NCI-H2081 treated with DMSO at 0.1 percent for 48 hours (cell line): ENCODE measurements at places on chromosomes 16 and 17.

GRCh38 chr17:68694791-68695485 is 93.8 kb upstream of the FAM20A start:
- DNase-seq: no peak

- DNase-seq: no peak
Observed at GRCh38 chr17:53662608-53663007, 160.1 kb upstream of the KIF2B start.

DNA sequence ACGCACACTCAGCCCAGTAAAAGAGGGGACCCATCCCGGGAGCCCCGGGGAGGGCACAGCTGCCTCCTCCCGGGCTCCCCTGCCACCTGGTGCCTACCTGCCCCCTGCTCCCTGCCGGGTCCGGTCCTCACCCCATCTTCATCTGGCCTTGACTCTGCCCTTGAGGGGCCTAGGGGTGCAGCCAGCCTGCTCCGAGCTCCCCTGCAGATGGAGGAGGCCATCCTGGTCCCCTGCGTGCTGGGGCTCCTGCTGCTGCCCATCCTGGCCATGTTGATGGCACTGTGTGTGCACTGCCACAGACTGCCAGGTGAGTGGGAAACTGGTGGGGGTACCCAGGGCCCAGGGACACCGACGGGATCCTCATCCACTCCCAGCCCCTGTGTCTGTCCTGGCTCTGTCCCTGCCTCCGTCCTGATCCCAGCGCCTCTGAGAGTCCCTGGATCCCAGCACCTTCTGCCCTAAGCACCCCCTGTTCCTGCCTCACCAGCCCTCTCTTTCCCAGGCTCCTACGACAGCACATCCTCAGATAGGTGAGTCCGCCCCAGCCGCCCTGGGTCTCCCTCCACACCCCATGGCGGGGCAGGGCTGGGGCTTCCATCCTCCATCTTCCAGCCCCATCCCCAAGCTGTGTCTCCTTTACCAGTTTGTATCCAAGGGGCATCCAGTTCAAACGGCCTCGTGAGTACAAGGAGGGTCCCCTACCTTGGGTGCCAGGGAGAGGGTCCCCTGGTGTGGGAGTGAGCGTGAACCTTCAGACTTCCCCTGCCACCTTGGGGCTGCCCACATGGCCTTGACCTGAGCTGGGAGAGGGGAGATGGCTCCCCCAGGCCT is 574 bp downstream of the LAT start:
- no peak for DNase-seq

- no peak for DNase-seq
Observed at GRCh38 chr17:35766489-35766877, 5.8 kb downstream of the C17orf50 start.

- DNase-seq: no peak
Observed at GRCh38 chr17:72853440-72854415, 238.8 kb downstream of the SLC39A11 start.

- DNase-seq: peak; percentile 33
Observed at GRCh38 chr17:50944054-50944901, 78.1 kb upstream of the TOB1 start.

- no peak for DNase-seq
Observed at GRCh38 chr17:20089756-20090547, 80.8 kb downstream of the SPECC1 start.

GRCh38 chr16:83624429-83625120 is 183.2 kb upstream of the HSBP1 start:
- DNase-seq: no peak

DNA sequence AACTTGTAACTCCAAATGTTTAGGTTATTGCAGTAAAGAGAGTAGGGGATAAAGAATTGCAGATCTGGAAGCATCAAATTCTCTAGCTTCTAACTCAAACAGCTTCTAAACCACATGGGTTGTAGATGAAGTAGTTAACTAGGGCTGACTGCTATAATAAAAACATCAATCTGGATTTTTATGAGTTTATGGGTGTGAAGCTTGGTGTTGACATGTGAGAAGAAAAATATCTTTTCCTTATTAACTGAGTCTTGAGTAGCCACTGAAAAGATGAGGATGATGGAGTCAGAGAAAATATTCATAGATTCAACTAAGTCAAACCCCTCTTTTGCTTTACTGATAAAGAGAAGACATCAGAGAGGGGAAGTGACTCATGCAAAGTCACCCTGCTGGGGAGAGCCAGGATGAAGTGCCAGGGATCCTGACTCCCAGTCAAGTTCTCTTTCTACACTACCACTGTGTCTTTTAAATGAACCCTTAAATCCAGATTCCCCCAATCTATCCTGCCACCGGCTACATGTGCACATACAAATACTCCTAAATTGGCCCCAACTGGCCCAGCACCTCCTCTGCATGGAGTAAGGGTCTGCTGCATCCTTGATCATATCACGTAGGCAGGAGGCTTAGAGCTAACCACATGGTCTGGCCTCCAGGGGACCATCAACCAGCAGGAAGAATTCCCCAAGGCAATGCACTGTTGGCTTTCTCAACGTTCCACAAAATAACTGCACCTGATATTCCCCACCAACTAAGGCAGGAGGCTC is 264.0 kb upstream of the CCL2 start:
- DNase-seq: no peak

DNA sequence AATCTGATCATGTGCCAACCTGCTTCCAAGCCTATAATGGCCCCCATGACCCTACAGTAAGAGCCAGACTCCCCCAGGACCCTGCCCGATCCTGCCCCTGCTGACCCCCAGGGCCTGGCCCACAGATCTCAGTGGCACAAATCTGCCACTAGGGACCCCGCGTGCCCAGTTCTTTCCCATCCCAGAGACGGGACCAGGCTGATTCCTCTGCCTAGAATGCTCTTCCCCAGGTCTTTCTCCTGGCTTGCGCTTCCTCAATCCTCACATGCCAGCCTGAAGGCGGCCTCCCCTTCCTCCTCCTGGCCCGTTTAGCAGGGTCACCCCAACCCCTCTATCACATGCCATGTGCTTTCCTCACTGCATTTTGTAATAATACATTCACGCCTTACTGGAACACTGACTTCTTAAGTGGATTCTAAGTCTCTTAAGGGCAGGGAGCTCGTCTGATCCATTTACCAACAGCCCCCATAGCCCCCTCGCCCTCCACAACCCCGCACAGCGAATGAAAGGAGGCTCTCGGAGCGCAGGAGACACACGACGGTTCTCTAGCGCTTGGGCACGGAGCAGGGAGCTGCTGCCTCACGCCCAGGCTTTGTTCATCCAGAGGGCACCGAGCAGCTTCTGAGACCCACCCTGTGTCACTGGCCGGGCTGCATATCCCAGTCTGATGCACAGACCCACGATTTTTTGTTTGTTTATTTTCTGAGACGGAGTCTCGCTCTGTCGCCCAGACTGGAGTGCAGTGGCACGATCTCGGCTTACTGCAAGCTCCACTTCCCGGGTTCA is 1.2 kb downstream of the TRIM65 start:
- no peak for DNase-seq

DNA sequence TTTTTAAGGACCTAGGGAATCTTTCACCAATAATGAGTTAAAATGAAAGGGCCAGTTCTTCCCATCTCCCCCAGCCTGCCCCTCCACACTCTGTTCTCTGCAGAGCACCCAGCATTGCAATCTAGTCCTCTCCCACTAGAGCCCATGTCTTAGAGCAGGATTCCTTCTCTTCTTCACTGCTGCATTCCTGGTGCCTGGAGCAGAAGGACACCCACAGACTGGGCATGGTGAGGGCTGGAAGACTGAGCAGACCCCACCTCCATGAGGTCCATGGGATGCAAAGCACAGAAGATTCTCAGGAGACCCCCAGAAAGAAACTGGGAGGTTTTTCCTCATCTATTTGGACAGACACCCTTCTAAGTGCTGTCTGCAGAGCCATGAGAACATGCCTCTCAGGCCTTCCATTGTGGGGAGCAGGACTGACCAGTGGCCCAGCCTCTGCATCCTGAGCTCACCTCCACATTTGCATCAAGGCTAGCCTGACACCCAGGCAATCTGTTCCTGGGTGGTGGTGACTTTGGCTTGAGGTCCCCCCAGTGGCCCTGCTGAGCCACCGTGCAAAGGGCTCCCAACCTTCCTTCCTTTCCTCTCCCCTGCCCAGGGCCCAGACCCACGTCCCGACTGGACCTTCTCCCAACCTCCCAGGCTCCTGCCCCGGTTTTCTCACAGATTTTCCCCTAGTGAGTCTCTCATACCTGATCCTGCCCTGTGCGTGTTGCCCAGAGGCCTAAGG is 74.2 kb upstream of the ZNF469 start:
- no peak for DNase-seq

GRCh38 chr16:5557966-5558365 is 460.4 kb upstream of the EEF2KMT start:
- DNase-seq: no peak

DNA sequence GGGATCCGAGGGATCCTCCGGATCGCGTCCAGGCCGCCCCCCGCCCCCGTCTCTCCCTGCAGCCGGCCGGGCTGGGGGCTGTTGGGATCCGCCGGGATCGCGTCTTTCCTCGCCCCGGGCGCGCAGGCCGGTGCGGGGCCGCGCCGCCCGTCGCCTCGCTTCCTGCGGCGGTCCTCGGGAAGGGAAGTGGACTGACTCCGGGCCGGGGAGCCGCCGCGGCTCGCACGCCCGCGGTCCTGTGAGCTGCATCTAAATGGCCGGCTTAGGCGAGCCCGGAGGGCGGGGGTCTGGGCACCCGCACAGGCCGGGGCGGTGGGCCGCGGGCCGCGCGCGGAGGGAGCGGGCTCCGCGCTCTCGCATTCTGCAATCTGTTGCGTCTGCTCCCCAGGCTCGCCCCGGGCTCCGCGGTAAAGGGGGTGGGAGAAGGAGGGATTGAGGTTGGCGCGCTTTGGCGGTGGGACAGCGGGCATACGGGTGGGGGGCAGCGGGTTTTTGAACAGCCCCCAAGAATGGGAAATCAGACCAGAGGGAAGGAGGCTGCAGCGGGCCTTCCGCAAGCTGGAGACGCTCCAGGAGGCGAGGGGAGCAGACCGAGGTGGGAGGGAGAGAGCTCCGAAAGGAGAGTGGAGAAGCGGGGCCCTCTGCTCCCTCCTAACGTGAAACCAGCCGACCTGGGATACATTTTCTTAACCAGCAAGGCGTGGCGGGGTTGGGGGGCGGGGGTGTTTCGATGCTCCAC is 2.2 kb downstream of the TMEM132E start:
- no peak for DNase-seq

GRCh38 chr16:2388875-2389433 is 40.3 kb upstream of the CCNF start:
- DNase-seq: peak; percentile 77

DNA sequence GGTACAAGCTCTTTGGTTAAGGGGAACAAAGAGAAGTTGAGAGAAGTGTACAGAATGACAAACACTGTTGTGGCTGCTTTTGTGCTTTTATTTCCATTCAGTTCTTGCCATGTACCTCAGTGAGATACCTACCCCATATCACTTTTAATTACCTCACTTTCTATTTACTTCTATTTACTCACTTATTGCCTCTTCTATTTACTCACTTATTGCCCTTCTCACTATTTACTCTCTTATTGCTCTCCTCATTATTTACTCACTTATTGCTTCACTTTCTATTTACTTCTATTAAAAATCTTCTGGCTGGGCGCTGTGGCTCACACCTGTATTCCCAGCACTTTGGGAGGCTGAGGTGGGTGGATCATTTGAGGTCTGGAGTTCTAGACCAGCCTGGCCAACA is 41.9 kb downstream of the MBTD1 start:
- DNase-seq: no peak

- DNase-seq: no peak
Observed at GRCh38 chr17:77206158-77206956, 65.6 kb downstream of the SEC14L1 start.
